IMR-90 (cell line): ENCODE measurements at places on chromosomes 13 and 19.

DNA sequence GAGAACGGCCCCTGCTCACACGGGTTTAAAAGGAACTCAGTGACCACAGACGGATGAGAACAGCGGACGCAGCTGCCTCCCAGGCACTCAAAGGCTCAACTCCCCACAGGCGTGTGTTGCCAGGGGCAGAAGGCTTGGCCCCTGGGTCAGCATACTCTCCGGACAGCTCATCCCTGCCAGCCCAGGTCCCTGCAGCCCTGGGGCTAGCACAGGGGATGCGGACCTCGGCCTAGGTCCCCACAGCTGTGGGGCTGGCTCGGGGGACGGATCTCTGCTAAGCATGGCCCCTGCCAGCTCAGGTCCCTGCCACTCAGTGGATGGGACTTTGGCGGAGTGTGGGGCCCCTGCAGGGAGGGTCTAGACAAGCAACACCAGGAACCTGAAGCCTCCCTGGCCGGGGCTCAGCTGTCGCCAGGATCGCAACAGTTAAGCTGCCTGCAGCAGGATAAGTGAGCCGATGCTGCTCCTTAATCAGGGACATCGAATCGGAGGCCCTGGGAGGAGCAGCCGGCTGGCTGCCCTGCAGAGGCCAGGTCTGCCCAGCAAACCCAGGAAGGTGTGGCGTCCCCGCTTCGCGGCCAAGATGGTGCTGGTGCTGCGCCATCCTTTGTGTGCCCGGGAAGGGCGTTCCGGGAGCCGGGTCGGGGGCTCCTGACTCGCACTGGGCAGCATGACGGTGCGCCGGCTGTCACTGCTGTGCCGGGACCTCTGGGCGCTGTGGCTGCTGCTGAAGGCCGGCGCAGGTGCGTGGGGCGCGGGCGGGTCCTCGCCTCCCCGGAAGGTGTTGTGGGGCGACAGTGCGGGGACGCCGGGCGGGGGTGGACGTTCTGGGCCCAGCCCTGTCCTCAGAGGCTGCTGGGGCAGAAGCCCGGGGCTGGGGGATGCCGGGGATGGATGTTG lies 32.5 kb downstream of the MCF2L start:
- peak; percentile 3 for DNase-seq

- DNase-seq: no peak
Measured at GRCh38 chr13:113749507-113749906, 9.5 kb upstream of the TMEM255B start.

DNA sequence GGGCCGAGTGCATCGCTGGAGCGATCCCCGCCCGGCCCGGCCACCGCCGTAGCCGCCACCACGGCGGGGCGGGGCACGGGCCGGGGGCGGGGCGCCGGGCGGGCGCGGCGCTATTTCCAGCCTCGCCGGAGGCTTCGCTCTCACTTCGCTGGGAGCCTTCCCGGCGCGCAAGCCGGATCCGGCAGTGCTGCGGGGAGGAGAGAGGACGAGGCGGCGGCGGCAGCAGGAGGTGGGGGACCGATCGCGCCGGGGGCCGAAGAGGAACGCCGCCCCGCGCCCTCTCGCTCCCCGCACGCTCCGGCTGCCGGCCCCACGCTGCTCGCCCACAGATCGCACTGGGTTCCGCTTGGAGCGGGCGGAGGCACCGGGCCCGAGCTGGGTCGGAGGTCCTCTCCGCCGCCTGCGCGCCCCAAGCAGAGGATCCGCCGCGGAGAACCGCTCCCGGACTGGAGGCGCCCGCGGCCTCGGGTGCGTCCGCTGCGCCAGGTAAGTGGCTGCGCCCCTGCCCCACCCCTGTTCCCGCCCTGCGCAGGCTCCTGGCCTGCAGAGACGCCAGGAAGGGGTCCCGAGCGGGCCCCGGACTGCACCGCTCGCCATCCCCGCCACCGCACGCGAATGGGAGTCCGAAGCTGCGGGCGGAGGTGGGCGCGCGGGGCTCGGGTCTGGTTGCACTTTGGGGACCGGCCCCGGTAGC lies at the start of gene CHST8:
Gene CHST8, plus strand, starts transcription at position 143 of the 694 bp plus-strand sequence. CDS start 67,309 bp downstream, outside the sequence.
- no peak for DNase-seq

GRCh38 chr13:24223341-24224231 lies 63.1 kb downstream of the SPATA13 start:
- no peak for DNase-seq

- DNase-seq: no peak
Measured at GRCh38 chr13:103002279-103002678, 63.9 kb downstream of the SLC10A2 start.

DNA sequence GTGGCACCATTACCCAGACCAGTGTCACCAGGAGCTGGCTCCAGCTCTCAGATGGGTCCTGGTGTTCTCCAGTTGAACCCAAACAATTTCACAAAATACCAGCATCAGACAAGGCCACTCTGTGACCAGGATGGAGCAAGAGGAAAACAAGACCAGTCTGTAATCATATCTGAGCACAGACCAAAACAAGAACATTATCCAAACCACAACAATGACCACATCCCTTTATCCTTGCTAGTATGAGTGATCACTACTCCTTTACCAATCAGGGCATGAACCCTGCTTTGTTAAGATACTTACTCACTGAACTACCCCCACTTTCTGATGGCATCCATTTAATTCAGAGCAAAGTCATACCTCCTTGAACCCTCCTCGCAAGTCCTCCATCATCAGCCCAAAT lies 145.9 kb downstream of the NUFIP1 start:
- peak; percentile 34 for DNase-seq

GRCh38 chr19:1248786-1249297 lies 459 bp downstream of the MIDN start:
- peak; percentile 70 for DNase-seq

- no peak for DNase-seq
Measured at GRCh38 chr19:50784710-50785109, 5.5 kb upstream of the ACP4 start.

DNA sequence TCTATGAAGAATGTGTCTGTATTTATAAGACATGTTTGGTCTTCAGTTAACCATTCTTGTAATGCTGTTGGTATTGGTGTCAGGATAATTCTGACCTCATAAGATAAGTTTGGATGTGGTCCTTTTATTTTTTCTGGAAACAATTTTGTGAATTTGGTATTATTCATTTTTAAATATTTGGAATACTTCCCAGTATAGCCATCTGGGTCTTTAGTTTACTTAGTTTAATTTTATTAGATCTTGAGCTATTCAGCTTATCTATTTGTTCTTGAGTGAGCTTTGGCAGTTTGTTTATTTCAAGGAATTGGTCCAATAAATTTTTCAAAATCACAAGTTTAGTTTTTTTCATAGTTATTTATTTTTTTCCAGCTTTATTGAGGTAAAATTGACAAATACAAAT lies 335.4 kb upstream of the PCDH20 start:
- DNase-seq: no peak

- DNase-seq: no peak
Measured at GRCh38 chr13:29758531-29759114, 91.8 kb downstream of the UBL3 start.

DNA sequence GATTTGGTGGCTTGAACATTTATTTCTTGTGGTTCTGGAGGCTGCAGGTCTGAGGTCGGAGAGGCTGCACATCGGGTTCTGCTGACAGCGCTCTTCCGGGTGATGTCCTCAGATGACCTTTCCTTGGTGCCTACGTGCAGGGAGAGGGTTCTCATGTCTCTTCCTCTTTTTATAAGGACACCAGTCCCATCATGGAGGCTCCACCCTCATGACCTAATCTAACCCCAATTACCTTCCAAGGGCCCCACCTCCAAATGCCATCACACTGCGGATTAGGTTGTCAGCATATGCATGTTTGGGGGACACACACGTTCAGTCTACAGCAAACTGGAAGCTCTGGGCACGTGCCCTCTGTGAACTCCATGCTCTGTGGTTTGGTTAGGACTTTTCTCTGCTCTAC lies 338.6 kb downstream of the FGF9 start:
- DNase-seq: no peak

DNA sequence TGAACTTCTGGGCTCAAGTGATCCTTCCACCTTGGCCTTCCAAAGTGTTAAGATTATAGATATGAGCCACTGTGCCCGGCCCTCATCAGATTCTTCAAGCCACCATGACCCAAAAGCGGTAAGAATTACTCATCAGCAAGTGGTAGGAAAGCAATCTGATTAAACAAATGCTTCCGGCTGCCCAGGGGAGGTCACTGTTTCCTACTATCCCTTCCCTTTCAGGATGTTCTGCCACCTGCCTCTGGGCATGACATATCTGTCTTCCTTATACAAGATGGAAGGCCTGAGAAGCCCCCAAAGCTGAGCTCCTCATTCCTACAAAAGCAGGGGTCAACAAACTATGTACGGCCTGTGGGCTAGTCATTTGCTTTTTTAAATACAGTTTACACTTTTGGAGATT lies 7.0 kb downstream of the ABHD8 start:
- DNase-seq: peak; percentile 36

DNA sequence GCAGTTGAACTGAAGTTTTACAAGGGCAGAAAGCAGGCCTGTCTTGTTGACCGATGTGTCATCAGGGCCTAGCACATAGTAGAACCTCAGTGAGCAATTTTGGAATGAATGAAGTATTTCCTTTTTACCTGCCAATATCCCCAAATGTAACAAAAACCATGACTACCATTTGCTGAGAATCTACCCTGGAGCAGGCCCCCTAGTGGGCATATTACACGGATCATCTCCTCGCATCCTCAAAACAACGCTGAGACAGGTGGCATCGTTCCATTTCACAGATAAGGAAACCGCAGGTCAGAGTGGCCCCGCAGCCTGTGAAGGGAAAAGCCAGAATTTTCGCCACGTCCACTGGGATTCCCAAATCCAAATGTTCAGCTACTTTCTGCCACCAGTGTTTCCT lies 77.9 kb downstream of the CACNA1A start:
- DNase-seq: peak; percentile 17

GRCh38 chr13:20405691-20406090 lies 120.0 kb downstream of the CRYL1 start:
- no peak for DNase-seq

DNA sequence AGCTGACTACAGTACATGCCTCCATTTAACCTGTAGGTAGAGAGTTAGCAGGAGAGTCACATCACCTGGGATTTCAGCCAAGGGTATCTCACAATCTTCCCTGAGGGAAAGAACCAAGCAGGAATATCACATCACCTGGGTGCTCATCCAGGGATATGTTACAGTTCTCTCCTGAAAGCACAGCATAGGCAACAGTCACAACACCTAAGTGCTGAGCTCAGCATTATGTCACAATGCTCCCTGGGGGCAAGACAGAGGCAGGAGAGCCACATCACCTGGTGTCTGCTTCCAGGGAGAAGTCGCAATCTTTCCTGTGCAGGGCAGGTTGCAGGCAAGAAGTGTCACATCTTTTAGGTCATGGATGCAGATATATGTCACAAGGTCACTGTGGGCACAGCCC lies 9.4 kb upstream of the ZNF91 start:
- no peak for DNase-seq
